ENCODE measurements at places on chromosomes 6 and 20.

DNA sequence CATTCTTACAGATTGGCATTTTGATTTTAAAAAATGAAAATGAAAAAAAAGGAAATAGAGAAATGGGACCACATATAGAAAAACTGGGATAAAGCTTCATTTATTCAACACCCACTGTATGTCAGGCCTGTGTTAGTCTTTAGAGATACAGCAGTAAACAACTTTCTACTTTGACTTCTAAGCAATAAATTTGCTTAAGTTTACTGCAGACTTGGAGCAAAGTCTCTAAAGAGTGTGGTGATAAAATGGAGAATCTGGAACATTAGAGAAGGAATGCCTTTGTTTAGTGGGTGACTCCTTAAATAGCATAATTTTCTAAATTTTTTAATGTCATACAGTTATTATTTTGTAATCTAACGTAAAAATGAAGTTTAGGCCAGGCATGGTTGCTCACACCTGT, 80.7 kb upstream of the CNKSR3 start:
- no peak for DNase-seq

GRCh38 chr20:32006841-32007786, 3.1 kb upstream of the CCM2L start:
- DNase-seq, result no peak

GRCh38 chr20:50009521-50010454, 27.0 kb downstream of the SNAI1 start:
- DNase-seq, result no peak

GRCh38 chr20:40291493-40292135, 397.4 kb downstream of the MAFB start:
- DNase-seq, result no peak

Data from brain pericyte (primary cell).